ENCODE measurements at places on chromosomes 6 and 20.

- no peak for DNase-seq
Observed at GRCh38 chr20:19756761-19757486, 1.1 kb upstream of the RIN2 start.

- no peak for DNase-seq
Observed at GRCh38 chr20:12989586-12990115, 19.1 kb upstream of the SPTLC3 start.

DNA sequence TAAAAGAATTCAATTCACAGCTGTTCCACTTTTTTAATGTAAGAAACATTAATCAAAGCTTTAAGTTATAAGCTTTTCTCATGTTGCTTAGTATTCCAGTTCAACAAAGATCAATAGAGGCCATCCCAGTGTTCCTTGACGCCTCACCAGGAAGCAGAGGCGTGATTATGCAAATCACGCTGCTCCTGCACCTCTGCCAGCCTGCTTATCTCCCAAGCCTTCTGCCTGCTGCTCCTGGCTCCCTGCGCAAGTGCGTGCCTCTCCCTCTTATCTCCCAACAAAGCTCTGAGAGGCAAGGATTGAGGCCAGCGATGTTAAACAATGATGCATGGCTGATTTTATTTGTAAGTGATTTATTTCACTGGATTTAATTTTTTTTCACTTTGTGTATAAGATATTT, 42.8 kb downstream of the INSM1 start:
- no peak for DNase-seq

- DNase-seq, result no peak
Observed at GRCh38 chr6:160791981-160792418, 90.0 kb downstream of the PLG start.

- no peak for DNase-seq
Observed at GRCh38 chr6:108222064-108222463, 38.8 kb downstream of the SNX3 start.
